ENCODE measurements at places on chromosomes 7 and 10. TPM values are rescaled to one million over a fixed set of nuclear protein-coding genes. Genes with fewer than 3 reads are reported as not detected.

DNA sequence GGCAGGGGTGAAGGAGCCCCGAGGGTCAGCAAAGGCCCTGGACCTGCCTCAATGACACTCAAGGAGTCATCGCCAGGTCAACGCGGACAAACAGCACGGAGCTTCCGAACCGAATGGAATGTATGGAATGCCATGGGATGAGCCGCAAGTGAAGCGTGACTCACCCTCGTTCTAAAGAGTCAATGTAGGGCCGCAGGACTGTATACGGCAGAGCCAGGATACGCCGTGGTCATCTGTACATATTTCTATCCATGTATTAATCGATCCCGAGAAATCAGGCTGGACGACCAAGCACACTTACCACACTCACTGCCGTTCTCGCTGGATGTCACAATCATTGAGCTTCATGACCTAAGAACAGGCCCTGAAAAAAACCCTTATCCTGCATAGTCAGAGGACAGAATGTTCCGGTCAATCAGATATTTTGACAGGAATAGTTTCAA lies 4.3 kb downstream of the SNX8 start:
- DNase-seq: no peak

GRCh38 chr7:151246102-151246850 lies 2.2 kb downstream of the SMARCD3 start:
- no peak for DNase-seq

DNA sequence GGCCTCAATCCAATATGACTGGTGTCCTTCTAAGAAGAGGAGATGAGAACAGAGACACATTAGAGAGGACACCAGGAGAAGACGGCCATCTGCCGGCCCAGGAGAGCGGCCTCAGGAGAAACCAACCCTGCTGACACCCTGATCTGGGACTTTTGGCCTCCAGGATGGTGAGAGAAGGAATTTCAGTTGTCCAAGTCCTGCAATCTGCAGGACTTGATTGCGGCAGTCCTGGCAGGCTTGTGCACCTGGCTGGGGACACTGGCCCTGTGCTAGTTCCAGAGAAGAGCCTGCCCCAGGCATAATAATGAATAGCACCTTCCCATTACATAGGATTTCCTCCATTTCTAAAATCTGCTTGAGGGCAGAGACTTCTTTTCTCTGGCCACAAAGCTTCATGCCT lies 409.9 kb upstream of the SHH start:
- DNase-seq: peak; percentile 55

DNA sequence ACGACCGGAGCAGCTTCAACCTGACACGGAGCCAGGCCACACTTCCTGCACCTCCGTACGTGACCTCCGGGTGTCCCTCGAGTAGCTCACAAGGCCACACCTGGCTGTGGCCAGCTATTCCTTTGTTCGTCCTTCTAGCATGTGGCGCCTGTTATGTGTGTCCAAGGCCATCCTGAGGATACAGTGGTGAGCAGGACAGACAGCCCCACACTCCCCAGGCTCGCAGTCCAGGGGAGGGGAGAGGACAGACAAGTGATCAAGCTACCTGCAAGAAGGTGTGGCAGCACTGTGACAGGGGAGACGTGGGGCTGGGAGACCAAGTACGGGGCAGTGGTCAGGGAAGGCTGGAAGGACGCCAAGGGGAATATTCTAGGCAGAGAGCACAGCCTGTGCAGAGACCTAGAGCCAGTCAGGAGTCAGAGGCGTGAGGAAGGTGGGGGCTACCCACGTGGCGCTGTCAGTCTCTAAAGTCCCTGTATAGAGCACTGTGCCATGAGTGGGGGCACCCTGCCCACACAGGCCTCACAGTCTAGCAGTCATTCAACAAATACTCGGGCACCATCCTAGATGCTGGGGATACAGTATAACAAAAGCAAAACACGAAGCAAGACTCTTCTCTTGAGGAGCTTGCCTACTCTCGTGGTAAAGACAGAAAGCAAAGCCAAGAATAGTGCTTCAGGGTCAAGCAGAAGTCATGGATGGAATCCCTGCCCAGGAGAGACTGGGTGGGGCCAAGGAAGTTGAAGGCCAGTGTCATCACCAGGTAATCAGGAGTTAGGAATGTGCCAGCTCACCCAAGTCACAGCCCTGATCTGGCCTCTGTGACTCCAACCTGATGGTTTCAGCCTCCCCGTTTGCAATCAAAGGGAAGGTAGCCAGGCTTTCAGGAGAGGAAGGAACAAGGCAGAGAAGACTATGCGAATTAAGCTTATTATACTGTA lies 58.6 kb downstream of the PROSER2 start:
- no peak for DNase-seq

- DNase-seq: no peak
Observed at GRCh38 chr10:132396494-132397035, 435 bp upstream of the PWWP2B start.

- no peak for DNase-seq
Observed at GRCh38 chr10:92773776-92774175, 74.5 kb upstream of the EXOC6 start.

GRCh38 chr7:133888061-133888930 lies 238.8 kb upstream of the LRGUK start:
- no peak for DNase-seq

GRCh38 chr10:69320521-69320920 lies 42.2 kb downstream of the HK1 start:
- DNase-seq: no peak

- no peak for DNase-seq
Observed at GRCh38 chr7:138170298-138170697, 94.0 kb downstream of the AKR1D1 start.

- no peak for DNase-seq
Observed at GRCh38 chr10:98274562-98274961, 6.6 kb upstream of the LOXL4 start.

GRCh38 chr7:108049962-108050361 lies 47.0 kb upstream of the LAMB1 start:
- DNase-seq: no peak

DNA sequence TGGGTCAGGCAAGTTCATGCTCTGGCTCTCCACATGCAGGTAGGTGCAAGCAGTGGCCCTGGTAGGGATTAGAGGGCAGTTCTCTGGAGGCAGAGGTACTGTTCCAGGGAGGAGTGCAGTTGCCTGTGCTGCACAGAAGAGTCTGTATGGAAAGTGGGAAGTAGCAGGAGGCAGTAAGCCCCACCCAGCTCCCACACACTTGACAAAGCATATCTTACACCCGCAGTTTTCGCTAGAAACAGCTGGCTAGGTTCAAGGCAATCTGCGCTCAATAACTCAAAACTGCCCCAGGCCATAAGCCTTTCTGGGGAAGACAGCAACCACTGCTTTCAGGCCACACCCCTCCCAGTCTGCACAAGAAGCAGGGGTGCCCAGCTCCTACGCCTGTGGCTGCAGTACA lies 33.1 kb upstream of the ARMC3 start:
- no peak for DNase-seq

GRCh38 chr10:99775850-99776249 lies 6.6 kb upstream of the ABCC2 start:
- no peak for DNase-seq

- DNase-seq: no peak
Observed at GRCh38 chr10:47214520-47214919, 85.5 kb upstream of the GDF10 start.

GRCh38 chr7:13099154-13099795 lies 411.8 kb downstream of the ARL4A start:
- DNase-seq: no peak

DNA sequence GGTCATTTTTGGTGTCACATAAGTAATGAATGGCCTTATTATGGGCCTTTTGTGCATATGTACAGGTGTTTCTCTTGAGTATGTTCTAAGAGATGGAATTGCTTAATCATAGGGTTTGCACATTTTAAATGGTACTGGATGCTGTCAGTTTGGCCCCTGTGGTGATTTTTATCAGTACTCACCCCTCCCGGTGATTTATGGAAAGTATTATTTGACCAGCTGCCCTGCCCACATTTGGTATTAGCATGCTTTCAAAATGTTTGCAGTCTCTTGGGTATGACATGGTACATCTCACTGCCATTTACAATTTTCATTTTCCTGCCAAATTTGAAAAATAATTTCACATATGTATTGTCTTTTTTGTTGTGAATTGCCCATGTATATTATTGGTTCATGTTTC lies 427.7 kb downstream of the LRMDA start:
- no peak for DNase-seq

GRCh38 chr10:34884272-34884952 lies 69.3 kb upstream of the PARD3 start:
- no peak for DNase-seq

DNA sequence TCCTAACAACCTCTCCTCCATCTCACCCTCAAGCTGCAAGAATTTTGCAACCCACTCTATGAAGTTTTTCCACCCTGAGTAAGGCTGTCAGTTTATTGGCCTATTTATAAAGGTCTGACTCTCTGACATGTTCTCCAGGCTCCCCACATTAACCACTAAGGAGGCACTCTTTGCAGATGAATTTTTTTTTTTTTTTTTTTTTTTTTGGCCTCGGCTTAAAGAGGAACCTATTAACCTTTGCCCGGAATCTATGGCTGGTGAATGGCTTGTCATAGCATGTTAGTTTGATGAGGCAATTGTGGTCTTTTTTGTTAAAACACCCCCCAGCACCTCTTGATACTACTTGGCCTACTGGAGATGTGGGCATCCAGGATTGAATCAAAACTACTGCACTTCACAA lies 57.1 kb downstream of the TBXAS1 start:
- DNase-seq: no peak

DNA sequence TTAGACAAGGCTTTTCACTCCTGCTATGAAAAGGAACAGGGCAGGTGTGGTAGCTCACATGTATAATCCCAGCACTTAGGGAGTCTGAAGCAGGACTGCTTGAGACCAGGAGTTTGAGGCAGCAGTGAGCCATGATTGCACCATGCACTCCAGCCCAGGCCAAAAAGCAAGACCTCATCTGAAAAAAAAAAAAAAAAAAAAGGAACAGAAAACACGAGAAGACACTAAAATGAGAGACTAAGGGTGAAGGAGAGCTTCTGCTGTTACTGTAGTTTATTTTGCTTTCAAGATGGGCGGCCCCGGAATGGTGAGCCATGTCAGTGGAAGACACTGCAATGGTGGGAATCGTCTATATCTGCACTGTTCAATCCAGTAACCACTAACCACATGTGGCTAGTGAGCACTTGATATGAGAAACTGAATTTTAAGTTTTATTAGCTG lies 9.9 kb downstream of the PIP4K2A start:
- no peak for DNase-seq

ANTXRL gene
- not detected for total RNA-seq

MACROH2A2 gene
- 117 TPM for total RNA-seq

JCAD gene
- total RNA-seq: 11.0 TPM

IKZF5 gene
- total RNA-seq: 12.6 TPM

GRID1 gene
- 9.2 TPM for total RNA-seq

BHLHA15 gene
- 0.57 TPM for total RNA-seq

OR2A5 gene
- total RNA-seq: not detected

IL2RA gene
- total RNA-seq: not detected

SPDYE9 gene
- total RNA-seq: not detected

ADRA2A gene
- 19.3 TPM for total RNA-seq

RPEL1 gene
- not detected for total RNA-seq

KCNH2 gene
- 8.0 TPM for total RNA-seq

Measured in type B pancreatic cell (in vitro differentiated cells).